ENCODE measurements at places on chromosomes 12 and 14. TPM values are rescaled to one million over a fixed set of nuclear protein-coding genes. Genes with fewer than 3 reads are reported as not detected.

The ITPK1 gene
- 151 TPM for polyA plus RNA-seq

The FGF23 gene
- polyA plus RNA-seq = not detected

The PRKD1 gene
- polyA plus RNA-seq = not detected

GRCh38 chr14:21078287-21078686 is 8.2 kb downstream of the ARHGEF40 start:
- DNase-seq = no peak
- no peaks in the 10 kb centered on the region for H3K27me3 ChIP-seq
- no peak overlapping the region for H3K4me3 ChIP-seq
- peak overlapping the region; percentile 32 for H3K27ac ChIP-seq

DNA sequence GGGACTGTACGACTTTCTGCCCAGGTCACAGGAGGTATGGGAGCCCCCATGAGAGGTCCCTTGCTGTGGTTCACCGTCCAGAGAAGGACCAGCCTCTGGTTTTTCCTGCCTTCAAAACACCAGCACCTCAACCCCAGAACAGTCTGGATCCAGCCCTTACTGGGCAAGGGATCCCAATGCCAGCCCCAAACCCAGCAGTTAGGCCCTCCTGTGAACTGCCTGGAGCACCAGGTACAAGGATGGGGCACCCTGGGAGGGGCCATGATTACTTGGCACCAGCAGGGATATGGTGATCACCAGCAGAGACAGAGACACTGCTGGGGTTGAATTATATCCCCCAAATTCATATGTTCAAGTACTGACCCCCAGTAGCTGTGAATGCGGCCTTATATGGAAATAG is 20.0 kb downstream of the ANHX start:
- no peaks in the 10 kb centered on the region for H3K4me1 ChIP-seq
- no peaks in the 10 kb centered on the region for H3K27me3 ChIP-seq
- no peak overlapping the region for H3K4me3 ChIP-seq
- no peak overlapping the region for H3K27ac ChIP-seq
- DNase-seq = no peak

GRCh38 chr12:2119266-2119665 is 66.5 kb downstream of the CACNA1C start:
- H3K27me3 ChIP-seq = no peaks in the 10 kb centered on the region
- no peaks in the 10 kb centered on the region for H3K4me1 ChIP-seq
- no peak for DNase-seq

DNA sequence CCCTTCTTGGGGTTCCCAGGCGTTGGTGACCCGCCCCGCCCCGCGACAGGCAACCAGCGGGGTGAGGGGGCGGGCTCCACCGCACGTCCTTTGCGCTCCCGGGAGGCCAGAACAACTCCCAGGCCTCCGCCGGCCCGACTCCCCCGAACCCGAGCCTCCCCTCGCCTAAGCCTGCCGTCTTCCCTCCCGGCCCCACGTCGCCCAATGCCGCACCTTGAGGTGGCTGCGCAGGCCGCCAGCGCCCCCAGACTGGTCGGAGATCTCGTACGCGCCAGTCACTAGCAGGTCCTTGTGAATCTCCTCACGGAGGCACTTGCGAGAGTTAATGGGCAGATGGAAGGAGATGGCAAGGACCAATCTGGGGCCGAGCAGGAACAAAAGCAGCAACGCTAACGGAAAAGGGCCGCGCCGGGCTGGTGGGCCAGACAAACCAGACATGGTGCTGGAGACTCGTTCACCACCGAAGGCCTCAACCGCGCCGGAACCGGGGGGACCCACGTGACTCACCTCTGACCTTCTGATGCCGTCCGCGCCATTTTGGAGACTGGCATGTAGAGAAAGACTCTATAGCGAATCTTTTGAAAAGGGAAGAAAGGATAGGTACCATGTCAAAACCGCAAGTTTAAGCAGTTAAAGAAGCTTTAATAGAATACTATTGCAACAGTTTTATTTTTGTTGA is at the start of gene TMED10:
Gene TMED10 (minus strand): TSS at position 471 of the 679 bp plus-strand sequence. CDS start 33 bp downstream, at position 438.
- peaks cover 41% of the 10 kb centered on the region for H3K4me1 ChIP-seq
- peak within 1 kb of the TSS; percentile 97 for H3K27ac ChIP-seq
- H3K36me3 ChIP-seq = no peaks in the 10 kb centered on the region
- no peaks in the 10 kb centered on the region for H3K27me3 ChIP-seq
- H3K4me3 ChIP-seq = peak within 1 kb of the TSS; percentile 92

GRCh38 chr12:111978545-111978944 is 34.4 kb downstream of the TMEM116 start:
- no peak overlapping the region for H3K27ac ChIP-seq
- H3K4me3 ChIP-seq = no peak overlapping the region
- no peaks in the 10 kb centered on the region for H3K27me3 ChIP-seq
- no peaks in the 10 kb centered on the region for H3K4me1 ChIP-seq
- H3K36me3 ChIP-seq = no peaks in the 10 kb centered on the region

DNA sequence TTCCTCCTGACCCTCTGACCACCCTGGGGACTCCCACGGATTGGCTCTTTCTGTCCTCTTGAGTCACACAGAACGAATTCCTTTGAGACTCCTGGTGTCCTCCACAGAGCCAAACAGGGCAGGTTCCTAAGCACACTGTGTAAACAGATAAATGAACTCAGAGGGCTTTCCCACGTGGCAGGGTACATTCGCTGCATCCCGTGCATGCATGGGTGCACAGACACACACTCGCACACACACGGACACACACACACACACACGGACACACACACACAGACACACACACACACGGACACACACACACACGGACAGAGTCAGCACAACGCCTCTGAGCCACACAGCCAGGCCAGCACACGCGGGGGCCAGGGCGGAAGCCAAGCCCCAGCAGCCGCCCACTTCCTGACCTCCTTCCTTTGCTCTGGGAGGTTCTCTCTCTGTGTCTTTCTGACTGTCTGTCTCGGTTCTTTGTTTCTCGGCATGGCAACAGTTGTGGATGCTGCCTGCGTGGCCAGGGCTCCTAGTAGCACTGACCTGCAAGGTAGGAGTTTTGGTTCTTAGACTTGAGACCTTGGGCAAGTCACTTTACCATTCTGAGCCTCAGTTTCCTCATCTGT is 706 bp downstream of the CRACR2A start:
- peak overlapping the region; percentile 95 for H3K27ac ChIP-seq
- DNase-seq = peak; percentile 68
- H3K4me1 ChIP-seq = peaks cover 35% of the 10 kb centered on the region
- no peaks in the 10 kb centered on the region for H3K27me3 ChIP-seq
- peaks cover 9% of the 10 kb centered on the region for H3K36me3 ChIP-seq

Data from CD14-positive monocyte (primary cell).